ENCODE measurements at places on chromosomes 16 and 17.

DNA sequence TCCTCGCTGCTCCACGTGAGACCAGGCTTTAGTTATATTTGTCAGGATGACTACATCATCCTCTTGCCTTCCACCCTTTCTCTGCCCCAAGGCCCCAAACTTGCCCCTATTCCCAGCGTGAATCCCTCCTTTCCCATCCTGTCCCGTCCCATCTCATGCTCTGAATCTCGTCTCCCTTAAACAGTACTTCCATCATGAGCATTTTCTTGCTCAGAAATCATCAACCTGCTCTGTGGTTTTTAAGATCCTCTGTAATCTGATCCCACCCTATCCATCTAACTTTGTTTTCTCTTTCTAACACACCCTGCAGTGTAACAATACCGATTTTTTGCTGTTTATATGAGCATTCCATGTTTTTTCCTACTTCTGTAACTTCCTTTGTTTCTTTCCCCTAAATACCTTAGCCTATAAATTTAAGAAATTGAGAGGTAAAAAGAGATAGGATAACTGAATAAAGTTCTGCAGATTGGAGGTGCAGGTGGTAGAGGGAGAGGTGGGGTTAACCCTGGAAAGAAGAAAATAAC lies 39.7 kb downstream of the MRTFB start:
- DNase-seq, result no peak

DNA sequence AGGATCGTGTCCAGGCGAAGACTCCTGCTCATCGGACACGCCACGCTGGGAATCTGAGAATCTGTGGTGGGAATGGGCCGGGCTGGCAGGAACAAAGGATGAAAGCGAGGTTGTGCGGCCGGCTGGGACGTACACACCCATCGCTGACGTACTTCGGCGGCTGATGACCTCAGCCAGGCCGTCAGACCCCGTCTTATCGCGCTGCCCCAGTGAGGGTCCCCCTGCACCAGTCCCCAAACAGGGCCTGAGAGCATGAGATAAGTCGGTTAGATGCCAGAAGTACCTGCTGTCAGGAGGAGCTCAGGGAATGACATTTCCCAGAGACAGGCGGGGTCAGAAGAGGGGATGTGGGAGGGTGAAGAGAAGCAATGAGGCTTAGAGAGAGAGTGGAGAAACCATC lies 16.0 kb upstream of the SP6 start:
- DNase-seq, result no peak

DNA sequence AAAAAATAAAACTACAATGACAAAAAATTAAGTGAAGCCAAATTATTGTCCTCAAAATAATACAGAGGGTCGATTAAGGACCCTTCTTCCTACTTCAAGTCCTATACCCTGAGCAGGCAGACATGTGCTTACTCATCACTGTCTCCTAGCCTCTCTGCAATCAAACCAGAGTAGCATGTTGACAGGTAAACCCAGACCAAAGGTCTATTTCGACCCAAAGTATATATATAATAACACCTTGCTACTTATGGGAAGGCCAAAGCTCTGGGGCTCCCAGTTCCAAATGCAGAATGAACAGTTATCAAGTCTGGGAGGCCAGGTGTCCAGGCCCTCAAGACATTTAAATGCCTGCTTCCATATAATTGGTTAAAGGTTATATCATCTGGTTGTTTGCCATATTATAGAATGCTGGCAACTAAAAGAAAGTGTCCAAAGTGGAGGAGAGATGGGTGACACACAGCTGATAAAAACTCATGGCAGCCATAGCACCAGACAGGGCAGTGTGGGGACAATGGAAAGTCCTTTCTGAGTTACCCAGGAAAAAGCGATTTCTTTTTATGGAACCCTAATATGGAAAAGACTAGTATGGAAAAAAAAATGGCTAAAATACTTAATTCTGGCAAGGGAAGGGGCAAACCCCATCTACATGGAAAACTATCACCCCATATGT lies 53.6 kb downstream of the N4BP1 start:
- DNase-seq, result no peak

DNA sequence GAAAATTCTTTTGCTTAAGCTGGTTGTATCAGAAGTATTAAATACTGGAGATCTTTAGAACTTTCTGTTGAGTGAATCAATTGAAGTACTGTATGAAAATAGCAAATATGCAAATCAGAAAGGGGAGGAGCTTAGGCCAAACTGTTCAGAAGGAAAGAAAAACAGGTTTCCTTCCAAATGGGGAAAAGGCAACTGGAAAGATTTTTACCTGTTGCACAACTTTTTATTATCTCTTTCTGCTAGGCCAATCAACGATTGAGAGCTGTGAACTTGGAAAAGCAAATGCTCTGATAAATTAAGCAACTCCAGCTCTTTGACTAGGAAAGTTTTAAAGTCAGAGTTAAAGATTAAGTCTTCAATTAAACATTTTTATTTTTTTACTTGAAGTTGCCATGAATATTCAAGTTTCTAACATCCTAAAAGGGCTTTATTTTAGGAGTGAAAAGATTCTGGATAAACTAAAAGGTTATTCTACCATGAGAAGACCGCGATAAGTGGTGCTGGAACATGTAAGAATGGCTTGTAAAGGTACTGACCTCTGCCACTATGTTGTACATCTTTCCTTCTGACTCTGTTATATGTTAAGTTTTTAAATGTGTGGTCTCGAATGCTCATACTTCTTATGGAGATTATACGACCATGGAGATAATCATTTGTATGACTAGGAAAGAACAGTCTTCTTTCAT lies 16.5 kb downstream of the DCUN1D3 start:
- no peak for DNase-seq

DNA sequence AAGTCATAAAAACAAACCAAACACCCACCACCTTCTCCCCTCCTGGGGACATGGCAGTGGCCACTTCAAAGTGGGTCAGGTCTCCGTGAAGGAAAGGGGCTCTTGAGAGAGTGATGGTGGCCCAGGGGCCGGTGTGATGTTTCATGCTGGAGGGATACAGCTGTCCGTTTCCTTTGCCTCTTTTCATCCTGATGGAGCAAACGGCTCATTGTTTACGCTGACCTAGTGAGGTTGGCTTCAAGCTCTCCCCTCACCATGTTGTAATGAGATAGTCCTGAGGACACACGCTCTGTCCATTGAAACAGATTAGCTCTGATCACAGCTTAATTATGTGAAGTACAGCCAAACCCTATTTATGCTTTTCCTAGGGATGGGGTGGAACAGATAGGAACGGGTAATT lies 34.2 kb downstream of the CDH13 start:
- no peak for DNase-seq

GRCh38 chr16:85541619-85541979 lies 71.5 kb upstream of the GSE1 start:
- DNase-seq, result no peak
